ENCODE measurements at places on chromosomes 11 and 22. TPM values are rescaled to one million over a fixed set of nuclear protein-coding genes. Genes with fewer than 3 reads are reported as not detected.
A peak's percentile ranks its signal among the peaks of the same experiment; 100 is the strongest.

DNA sequence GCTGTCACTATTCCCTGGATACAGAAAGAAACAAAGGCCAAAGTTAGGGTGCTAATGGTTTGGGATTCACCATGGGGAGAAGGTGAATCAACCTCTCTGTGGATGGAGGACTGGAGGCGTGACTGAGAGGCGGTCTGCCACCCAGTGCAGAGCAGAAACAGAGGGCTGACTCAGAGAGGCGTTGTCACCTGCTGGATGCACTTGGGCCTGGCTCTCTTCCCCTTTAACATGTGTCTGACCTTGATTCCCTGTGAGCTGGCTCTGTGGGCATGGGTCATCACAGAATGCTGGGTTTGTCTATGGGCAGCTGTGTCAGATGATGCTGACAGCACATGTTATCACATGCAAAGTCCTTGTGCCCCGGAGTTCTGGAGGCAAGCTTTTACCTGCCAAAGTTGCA is 75.9 kb downstream of the LDLRAD3 start:
- H3K36me3 ChIP-seq, result no peaks in the 10 kb centered on the region
- DNase-seq, result no peak
- H3K27me3 ChIP-seq, result no peaks in the 10 kb centered on the region
- 0 out of 2 replicates have a peak, but pooled peaks cover 3% of the 10 kb centered on the region for H3K4me1 ChIP-seq

DNA sequence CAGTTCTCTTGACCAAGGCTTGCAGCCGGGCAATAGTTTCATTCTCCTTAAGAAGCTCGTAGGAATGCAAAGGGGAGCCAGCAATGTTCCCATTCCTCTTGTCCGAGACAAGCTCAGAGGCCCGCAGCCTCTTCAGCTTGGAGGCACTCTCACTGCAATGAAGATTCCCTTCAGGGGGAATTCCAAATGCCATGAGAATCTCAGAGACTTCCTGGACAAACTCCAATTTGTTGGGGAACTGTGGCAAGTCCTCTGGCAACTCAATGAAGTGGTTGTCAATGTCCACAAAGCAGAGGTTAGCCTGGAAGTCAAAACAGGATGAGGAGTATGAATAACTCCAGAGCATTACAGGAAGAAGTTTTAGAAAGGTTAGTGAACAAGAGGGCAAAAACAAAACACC is 84.4 kb downstream of the DENND5A start:
- H3K36me3 ChIP-seq, result peaks cover 51% of the 10 kb centered on the region
- H3K4me3 ChIP-seq, result no peak overlapping the region
- DNase-seq, result no peak
- H3K4me1 ChIP-seq, result no peaks in the 10 kb centered on the region

DNA sequence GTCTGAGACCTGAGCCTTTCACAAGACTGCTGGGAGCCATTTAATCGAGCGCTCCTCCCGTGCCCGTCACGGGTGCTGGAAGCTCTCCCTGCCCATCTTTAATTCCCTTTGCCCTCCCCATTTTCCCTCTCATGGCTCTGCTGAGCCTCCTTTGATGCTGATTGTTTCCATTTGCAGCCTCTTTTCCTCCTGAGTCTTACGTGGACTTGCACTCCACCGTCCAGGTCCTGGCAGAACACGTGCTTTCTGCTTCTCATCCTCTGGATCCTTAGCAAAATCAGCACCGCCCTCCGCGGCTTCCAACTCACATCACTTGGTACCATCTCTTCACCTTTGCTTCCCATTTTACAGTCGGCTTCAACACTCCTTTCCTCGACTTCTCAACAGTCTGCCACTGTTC is 7.3 kb downstream of the IFT27 start:
- no peaks in the 10 kb centered on the region for H3K4me1 ChIP-seq
- H3K27me3 ChIP-seq, result no peaks in the 10 kb centered on the region
- H3K4me3 ChIP-seq, result no peak overlapping the region
- DNase-seq, result no peak
- no peak overlapping the region for H3K27ac ChIP-seq

DNA sequence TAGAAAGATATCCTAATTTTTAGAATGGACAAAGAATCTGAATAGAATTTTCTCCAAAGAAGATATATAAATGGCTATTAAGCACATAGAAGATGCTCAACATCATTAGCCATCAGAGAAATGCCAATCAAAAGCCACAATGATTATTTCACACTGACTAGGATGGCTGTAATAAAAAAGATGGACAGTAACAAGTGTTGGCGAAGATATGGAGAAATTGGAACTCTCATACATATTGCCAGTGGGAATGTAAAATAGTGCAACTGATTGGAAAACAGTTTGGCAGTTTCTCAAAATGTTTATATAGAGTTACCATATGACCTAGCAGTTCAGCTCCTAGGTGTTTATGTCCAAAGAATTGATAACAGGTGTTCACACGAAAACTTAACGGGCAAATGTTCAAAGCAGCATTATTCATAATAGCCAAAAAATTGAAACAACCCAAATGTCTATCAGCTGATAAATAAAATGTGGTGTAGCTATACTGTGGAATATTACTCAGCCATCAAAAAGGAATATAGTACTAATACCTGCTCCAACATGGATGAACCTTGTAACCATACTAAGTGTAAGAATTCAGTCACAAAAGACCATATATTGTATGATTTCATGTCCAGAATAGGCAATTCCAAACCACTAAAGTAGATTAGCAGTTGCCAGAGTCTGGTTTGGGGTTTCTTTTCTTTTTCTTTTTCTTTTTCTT is 29.7 kb downstream of the ART5 start:
- no peak overlapping the region for H3K4me3 ChIP-seq
- H3K36me3 ChIP-seq, result no peaks in the 10 kb centered on the region

The KRTAP5-10 gene
- total RNA-seq, result not detected

DNA sequence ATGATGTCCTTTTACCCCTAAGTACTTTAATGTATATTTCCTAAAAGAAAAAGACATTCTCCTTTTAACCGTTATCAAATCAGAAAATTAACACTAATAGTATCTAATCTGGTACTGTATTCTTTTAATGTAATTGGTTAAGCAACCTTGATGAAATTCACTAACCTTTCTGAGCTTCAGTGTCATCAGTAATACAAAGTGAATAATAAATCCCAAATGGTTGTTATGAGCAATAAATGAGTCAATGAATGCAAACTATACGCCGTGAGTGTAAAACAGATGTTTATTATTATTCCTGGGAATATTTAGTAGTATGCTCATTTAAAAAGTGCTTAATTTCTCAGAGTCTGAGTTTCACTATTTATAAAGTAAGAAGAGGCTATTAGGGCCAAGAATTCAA is 21.5 kb downstream of the UEVLD start:
- H3K27me3 ChIP-seq, result no peaks in the 10 kb centered on the region
- peaks cover 4% of the 10 kb centered on the region for H3K36me3 ChIP-seq
- H3K4me1 ChIP-seq, result no peaks in the 10 kb centered on the region
- no peak overlapping the region for H3K4me3 ChIP-seq

- no peaks in the 10 kb centered on the region for H3K27me3 ChIP-seq
- H3K4me1 ChIP-seq, result no peaks in the 10 kb centered on the region
- H3K36me3 ChIP-seq, result no peaks in the 10 kb centered on the region
- no peak overlapping the region for H3K27ac ChIP-seq
- H3K4me3 ChIP-seq, result no peak overlapping the region
Measured at GRCh38 chr11:68822546-68822945, 19.2 kb downstream of the CPT1A start.

The ZNRF3 gene
- total RNA-seq, result 9.1 TPM

The RAB3IL1 gene
- 0.53 TPM for total RNA-seq

- no peaks in the 10 kb centered on the region for H3K36me3 ChIP-seq
- no peak overlapping the region for H3K27ac ChIP-seq
- no peaks in the 10 kb centered on the region for H3K4me1 ChIP-seq
- peak; percentile 5 for DNase-seq
- H3K4me3 ChIP-seq, result no peak overlapping the region
- no peaks in the 10 kb centered on the region for H3K27me3 ChIP-seq
Measured at GRCh38 chr11:91305402-91305801, 919.2 kb upstream of the FAT3 start.

- H3K4me1 ChIP-seq, result no peaks in the 10 kb centered on the region
- no peaks in the 10 kb centered on the region for H3K36me3 ChIP-seq
- H3K4me3 ChIP-seq, result no peak overlapping the region
- no peak overlapping the region for H3K27ac ChIP-seq
- no peaks in the 10 kb centered on the region for H3K27me3 ChIP-seq
- DNase-seq, result no peak
Measured at GRCh38 chr11:116651737-116652237, 121.0 kb downstream of the BUD13 start.

- no peaks in the 10 kb centered on the region for H3K4me1 ChIP-seq
- DNase-seq, result peak; percentile 1
- no peak overlapping the region for H3K27ac ChIP-seq
- H3K4me3 ChIP-seq, result no peak overlapping the region
Measured at GRCh38 chr11:131392528-131393255, 22.3 kb downstream of the NTM start.

The TEX54 gene
- total RNA-seq, result not detected

- H3K4me3 ChIP-seq, result no peak overlapping the region
- H3K36me3 ChIP-seq, result no peaks in the 10 kb centered on the region
- no peak for DNase-seq
- H3K27me3 ChIP-seq, result no peaks in the 10 kb centered on the region
- H3K4me1 ChIP-seq, result no peaks in the 10 kb centered on the region
Measured at GRCh38 chr11:111329306-111330204, 31.2 kb downstream of the POU2AF3 start.

DNA sequence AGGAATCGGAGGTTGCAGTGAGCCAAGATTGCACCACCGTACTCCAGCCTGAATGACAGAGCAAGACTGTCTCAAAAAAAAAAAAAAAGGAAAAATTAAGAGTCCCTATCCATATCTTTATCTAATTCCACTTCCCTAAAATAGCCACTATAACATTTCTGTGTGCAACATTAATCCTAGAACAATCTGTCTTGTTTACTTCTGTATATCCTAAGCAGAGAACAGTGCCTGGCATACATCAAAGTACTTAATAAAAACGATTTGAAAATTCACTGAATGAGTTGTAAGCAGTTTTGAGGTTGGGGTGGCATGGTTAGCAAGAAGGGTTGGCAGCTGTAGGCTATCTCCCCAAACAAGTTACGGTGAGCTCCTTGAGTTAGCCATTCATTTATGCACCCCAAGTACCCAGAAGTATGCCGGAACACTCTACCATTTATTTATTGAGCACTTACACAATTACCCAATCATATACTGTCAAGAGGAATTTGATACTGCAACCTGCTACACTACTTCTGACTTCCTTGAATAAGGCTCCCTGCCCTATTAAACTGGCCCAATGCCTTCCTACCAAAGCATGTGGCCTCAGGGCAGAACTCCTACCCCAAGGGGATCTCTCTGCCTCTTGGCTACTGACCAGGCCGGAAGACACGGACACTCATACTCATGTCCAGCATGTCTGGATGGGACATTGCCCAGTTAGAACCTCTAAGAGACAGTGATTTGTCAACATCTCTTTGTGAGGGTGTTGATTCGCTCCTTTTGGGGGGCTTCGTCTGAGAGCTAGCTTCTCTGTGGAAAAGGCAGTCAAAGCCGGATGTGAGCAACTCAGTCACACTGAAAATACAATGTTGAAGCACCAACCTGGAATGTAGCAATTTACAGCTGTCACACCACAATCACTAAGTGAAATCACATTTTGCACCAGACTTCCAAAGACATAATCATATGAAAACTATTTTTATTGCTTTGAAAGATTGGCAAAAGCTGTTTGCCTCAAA is 16.3 kb upstream of the TMEM41B start:
- H3K27me3 ChIP-seq, result no peaks in the 10 kb centered on the region
- peak overlapping the region; percentile 25 for H3K27ac ChIP-seq
- H3K4me3 ChIP-seq, result no peak overlapping the region
- H3K36me3 ChIP-seq, result no peaks in the 10 kb centered on the region
- peaks cover 11% of the 10 kb centered on the region for H3K4me1 ChIP-seq
- peak; percentile 28 for DNase-seq

DNA sequence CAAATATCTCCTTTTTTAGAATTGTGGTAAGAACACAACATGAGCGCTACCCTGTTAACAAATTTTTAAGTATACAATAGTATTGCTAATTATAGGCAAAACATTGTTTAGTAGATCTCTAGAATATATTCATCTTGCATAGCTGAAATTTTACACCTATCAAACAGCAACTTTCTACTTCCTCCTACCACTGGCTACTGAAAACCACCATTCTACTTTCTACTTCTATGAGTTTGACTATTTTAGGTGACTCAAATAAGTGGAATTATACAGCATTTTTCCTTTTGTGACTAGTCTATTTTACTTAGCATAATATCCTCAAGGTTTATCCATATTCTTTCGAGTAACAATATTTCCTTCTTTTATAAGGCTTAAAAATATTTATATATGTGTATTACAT is 128.4 kb downstream of the FAM76B start:
- no peaks in the 10 kb centered on the region for H3K36me3 ChIP-seq
- no peaks in the 10 kb centered on the region for H3K4me1 ChIP-seq
- H3K27ac ChIP-seq, result no peak overlapping the region
- DNase-seq, result no peak
- no peak overlapping the region for H3K4me3 ChIP-seq

DNA sequence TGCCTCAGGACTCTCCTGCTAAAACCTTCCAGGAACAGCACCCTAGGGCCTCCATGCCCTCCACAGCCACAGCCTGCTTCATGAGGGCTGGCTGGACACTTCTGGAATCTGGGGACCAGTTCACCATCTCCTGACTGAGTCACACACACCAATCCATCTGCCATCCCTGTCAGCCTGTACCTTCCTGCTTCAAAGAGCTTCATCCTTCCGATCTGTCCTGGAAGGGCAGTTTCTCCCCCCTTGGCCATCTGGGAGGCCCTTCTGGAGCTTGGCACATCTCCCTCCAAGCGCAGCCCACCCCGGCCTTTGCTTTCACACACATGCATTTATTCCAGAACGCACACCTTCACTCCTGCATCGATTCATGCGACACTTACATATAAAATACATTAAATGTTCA is 13.0 kb downstream of the APBB1 start:
- DNase-seq, result no peak
- no peak overlapping the region for H3K4me3 ChIP-seq
- H3K27me3 ChIP-seq, result no peaks in the 10 kb centered on the region
- H3K4me1 ChIP-seq, result no peaks in the 10 kb centered on the region
- no peak overlapping the region for H3K27ac ChIP-seq

- no peak overlapping the region for H3K4me3 ChIP-seq
- no peaks in the 10 kb centered on the region for H3K36me3 ChIP-seq
- DNase-seq, result no peak
- H3K27ac ChIP-seq, result no peak overlapping the region
- peaks cover 2% of the 10 kb centered on the region for H3K27me3 ChIP-seq
Measured at GRCh38 chr11:118051611-118052461, 25.0 kb upstream of the TMPRSS4 start.

DNA sequence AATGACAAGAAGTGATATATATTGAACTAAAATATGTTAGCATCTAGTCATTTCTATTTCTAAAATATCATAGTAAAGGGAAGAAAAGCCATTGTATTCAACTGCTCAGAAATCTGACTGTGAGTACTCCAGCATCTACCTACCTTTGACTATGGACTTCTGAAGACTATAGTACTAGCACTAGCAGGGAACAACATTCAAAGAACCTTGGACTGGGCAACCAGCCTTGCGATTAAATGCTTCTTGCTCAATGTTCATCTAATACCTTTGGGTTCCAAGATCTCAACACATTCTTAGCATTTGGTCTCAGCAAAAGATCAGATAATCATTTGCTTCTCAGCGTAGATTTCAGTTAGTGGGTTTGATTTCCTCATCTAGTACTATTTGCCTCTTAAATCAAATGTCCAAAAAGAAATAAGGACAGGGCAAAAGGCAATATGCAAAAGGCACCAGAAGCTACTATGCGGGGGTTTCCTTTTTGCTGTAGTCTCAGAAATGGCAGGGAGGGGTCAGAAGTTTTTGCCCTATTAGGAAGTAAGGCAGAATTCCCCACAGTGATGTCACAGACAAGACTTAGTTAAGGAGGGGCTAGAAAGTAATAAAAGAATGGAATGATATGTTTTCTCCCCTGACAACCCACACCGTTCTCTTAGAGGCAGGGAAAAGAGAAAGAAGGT is 80.6 kb downstream of the GAB2 start:
- H3K36me3 ChIP-seq, result no peaks in the 10 kb centered on the region
- no peak overlapping the region for H3K4me3 ChIP-seq

All from SJCRH30 (cell line).